ENCODE measurements at places on chromosomes 5 and 9. TPM values are rescaled to one million over a fixed set of nuclear protein-coding genes. Genes with fewer than 3 reads are reported as not detected.

The SPINK1 gene
- not detected for total RNA-seq

DNA sequence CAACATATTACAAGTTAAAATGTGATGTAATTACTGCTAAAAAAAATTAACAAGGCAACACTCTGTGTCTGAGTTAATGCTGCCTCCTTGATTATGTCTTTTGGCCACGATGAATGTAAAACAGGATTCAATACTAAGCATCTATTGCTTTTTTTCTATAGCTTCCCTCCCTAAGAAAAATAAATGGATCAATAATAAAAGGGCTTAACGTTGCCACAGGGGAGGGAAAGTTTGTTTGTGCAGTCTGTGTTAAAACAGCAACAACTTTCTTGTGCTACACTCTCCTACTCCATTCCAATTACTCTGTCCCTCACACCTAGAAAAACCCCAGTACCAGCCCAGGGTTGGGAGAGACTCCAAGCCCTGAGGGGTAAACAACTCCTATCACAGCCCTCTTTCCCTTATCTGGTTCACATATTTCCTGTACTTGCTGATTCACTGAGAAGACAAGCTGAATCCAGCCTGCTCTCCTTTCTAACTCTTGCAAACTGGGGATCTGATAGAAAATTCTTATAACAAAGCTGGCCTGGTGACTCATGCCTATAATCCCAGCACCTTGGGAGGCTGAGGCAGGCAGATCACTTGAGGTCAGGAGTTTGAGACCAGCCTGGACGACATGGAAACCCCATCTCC, 44.8 kb downstream of the PTPN3 start:
- no peak for DNase-seq

GRCh38 chr9:5449521-5450358, 602 bp upstream of the CD274 start:
- no peak for DNase-seq

GRCh38 chr5:74579215-74579614, 61.3 kb downstream of the ENC1 start:
- DNase-seq = no peak

GRCh38 chr5:149857499-149857898, 87.1 kb downstream of the PDE6A start:
- peak; percentile 32 for DNase-seq

Data from uterus (tissue), 4 donors.